ENCODE measurements at places on chromosomes 4 and X.

- no peak for DNase-seq
Measured at GRCh38 chrX:114365065-114365834, 218.6 kb upstream of the HTR2C start.

- no peak for DNase-seq
Measured at GRCh38 chrX:35289952-35290351, 347.4 kb downstream of the FAM47B start.

GRCh38 chr4:808860-809570 lies 16.9 kb downstream of the CPLX1 start:
- DNase-seq, result no peak

GRCh38 chr4:173913496-173913895 lies 370.0 kb downstream of the FBXO8 start:
- no peak for DNase-seq

- no peak for DNase-seq
Measured at GRCh38 chr4:125728568-125728967, 413.8 kb downstream of the FAT4 start.

- no peak for DNase-seq
Measured at GRCh38 chrX:103254171-103254824, 657 bp downstream of the TCEAL8 start.

DNA sequence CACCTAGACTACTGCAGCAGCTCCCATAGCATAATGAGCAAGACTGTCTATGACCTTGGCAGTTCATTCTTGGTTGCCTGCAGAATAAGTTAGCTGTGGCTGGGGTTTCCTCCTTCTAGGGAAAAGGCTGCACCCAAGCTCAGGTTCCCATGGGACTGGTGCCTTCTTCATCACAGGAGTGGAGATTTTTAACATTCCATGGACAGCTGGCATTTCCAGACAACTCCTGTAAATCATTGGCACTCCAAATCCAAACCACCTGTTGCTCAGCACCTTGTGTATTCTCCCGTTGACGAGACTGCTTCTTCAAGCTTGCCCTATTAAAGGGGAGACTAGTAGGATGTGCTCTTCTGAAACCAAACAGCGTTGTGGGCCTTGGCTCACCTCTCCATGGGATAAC lies 7.8 kb upstream of the NUP54 start:
- DNase-seq, result no peak

- DNase-seq, result no peak
Measured at GRCh38 chrX:101206471-101206870, 13.1 kb upstream of the DRP2 start.

- DNase-seq, result no peak
Measured at GRCh38 chr4:119585771-119586170, 42.8 kb downstream of the PDE5A start.

GRCh38 chr4:121776610-121777401 lies 11.8 kb upstream of the SMIM43 start:
- DNase-seq, result no peak

DNA sequence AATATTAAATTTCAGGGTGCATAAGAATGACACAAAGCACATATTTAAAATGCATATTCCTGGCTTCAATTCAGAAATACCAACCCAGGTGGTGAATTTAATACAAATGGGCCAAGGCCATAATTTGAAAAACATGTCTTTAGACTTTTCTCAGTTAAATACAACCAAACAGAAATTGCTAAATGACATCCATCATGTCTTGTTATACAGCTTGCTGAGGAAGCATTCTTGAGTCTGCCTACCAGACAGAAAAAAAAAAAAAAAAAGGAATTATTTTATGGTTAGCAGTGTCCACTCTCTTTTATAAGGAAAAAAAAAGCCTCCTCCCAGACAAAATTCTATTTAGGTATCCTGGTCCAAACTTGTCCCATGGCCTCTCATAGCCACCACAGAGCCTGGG lies 119.1 kb downstream of the PAPSS1 start:
- DNase-seq, result no peak

DNA sequence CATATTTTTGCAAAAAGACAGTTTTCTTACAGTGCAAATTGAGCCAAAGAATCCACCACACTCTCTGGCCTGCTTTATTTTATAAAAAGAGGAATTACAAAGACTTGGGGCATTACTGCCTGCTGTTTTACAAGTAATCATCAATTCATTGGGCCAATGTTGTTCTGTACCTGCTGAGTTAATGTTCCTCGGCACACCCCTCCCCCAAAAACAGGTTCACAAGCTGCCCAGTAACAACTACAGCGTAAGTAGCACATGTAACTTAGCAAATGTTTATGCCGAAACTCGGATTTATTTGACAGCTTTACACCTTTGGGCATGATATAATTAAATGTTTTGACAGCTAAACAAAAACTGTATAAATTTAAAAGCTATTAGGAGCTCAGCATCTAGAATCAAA lies 214.6 kb upstream of the MAB21L2 start:
- no peak for DNase-seq

DNA sequence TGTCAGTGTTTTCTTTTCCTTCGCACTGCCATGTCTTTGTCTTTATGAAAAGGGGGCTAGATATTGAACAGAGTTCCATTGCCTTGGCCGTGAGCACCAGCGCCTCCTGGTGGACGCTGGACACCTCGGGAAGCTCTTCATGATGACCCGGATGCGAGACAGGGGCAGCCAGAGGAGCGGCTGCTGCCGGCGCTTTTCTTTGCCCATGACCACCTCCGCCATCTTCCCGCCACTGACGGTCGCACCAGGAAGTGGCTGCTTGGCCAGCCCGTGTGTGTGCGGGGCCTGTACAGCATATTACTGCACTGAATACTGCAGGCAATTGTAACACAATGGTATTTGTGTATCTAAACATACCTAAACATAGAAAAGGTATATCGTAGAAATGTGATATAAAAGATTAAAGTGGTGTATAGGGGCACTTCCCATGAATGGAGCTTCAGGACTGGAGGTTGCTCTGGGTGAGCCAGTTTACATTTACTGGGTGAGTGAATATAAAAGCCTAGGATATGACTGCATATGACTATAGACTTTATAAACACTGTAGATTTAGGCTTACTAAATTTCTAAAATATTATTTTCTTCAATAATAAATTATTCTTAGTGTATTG lies 15.8 kb upstream of the GRIA2 start:
- DNase-seq, result peak; percentile 5

- DNase-seq, result peak; percentile 0
Measured at GRCh38 chrX:16797358-16797757, 11.1 kb downstream of the TXLNG start.

GRCh38 chr4:110071466-110071865 lies 126.9 kb downstream of the ELOVL6 start:
- DNase-seq, result no peak

DNA sequence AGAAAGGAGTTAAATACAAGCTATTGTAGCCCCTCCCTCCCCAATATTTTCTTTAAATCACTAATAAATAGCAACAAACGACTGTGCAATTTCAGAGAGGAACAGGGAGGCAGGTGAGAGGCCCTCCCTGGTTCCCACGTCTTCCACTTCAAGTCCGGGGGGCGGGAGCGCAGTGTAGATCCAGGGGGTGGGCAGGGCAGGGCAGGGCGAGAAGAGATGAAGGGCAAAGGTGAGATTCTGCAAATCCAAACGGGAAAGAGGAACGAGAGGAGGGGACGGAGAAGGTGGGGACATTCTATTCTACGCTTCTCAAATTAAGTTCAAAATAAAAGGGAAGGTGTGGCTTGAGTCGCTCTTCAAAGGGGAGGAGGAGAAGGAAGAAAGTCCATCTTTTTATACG lies 6.8 kb downstream of the NKX6-1 start:
- DNase-seq, result no peak

GRCh38 chrX:153693216-153694086 lies 5.7 kb downstream of the SLC6A8 start:
- no peak for DNase-seq

GRCh38 chrX:374596-374995 lies 12.1 kb downstream of the PPP2R3B start:
- DNase-seq, result no peak

- DNase-seq, result no peak
Measured at GRCh38 chr4:31370866-31371465, 650.8 kb downstream of the PCDH7 start.

DNA sequence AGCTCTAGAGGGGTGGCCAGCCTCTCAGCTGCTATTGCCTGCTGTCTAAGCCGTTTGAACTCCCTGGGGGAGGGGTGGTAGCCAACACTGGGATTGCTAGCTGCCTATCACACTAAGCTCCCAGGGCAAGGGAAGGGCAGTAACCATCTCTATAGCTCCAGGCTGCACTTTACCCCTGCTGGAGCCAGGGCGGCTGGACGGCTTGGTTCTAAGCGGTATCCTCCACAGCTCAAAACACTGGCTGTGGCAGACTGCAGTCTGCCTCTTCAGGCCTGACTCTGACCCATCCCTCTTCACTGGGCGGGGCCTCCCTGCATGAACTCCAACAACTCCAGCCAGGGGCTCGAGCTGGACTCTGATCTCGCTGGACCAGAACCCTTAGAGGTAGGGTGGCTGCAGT lies 55.3 kb upstream of the GNRHR start:
- DNase-seq, result no peak

GRCh38 chr4:10320130-10320529 lies 137.1 kb downstream of the ZNF518B start:
- DNase-seq, result no peak

DNA sequence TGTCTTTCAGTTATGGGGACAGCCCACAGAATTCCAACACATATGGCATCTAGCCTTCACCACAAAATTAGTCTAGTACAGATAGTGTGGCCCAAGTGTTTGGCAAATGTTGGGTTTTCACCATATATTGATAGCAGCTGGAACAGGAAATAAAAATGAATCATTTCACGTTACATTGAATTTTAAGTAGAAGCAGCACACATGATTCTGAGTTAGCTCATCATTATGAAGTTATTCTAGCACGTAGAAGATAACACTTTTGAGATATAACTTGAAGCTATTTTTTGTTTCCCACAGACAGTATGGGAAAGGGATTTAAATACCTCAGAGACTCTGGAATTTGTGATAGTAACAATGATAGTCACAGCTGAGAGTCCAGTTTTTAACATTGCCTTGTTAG lies 118.7 kb downstream of the FAT4 start:
- no peak for DNase-seq

- DNase-seq, result no peak
Measured at GRCh38 chrX:72169008-72169728, 12.4 kb upstream of the PIN4 start.

GRCh38 chr4:22552812-22553211 lies 36.9 kb upstream of the ADGRA3 start:
- no peak for DNase-seq

DNA sequence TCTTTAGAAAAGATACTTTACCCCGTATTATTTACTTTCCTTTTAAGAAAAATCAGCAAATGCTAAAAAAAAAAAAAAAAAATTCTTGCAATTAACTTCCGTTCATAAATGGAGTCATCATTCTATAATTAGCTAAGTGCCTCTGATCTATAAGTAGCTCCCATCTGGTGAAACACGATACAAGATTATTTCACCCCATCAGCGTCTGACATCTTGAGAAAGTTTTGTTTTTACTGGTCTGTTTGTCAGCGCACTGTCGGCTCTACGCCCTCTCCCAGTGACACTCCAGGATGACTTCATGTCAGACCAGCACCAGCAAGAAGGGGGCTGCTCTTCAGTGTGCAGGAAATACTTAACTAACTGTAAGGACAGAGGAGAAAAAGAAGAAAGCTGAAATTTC lies 108.3 kb downstream of the AFAP1 start:
- no peak for DNase-seq

DNA sequence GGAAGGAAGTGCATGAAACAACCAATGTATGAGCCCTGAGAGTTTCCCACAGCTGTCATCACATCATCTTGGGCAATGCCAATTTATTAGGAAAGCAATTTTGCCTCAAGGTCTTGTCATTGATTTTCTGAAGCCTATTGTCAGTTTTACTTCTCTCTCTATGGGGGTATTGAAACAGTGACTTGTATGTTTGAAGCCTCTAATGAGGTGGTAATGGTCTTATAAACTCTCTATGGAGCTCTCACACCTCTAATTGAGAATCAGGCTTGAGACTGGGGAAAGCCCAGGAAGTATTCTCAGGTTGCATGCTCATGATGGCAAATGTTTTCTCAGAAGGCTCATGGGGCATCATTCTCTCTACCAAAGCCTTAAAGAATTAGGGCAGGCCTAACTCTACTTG lies 308.2 kb upstream of the EMCN start:
- DNase-seq, result no peak

DNA sequence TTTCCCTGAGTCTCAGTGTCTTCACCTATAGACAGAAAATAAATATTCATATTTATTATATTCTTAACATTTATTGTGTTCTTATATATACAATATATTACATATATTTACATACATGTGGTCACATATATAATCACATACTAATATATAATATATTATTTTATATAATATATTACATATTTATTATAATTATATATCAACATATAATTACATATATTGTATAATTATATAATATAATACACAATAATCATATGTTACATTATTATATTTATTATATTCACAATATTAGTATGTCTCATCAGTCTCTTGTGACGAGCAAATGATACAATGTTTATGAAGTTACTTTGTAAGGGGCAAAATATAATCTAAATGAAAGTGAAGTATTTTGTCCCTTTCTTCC lies 87.7 kb downstream of the KDR start:
- no peak for DNase-seq

DNA sequence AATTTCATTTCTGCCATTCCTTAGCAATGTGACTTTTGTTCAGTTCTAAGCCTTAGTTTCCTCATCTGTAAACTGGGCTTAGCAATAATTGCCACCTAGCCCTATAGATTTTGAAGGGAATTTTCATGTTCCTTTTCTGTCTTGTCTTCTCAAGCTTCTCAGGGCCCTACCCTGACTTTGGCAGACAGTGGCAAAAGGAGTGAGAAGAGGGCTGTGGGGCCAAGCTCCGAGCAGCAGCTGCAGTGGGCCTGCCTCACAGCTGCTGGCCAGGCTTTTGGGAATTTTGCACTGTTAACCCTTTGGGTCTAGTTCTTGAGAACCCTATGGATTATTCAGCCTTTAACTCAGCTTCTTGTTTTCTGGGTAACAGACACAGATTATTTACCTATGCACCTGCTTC lies 67.6 kb upstream of the IGSF1 start:
- DNase-seq, result no peak

DNA sequence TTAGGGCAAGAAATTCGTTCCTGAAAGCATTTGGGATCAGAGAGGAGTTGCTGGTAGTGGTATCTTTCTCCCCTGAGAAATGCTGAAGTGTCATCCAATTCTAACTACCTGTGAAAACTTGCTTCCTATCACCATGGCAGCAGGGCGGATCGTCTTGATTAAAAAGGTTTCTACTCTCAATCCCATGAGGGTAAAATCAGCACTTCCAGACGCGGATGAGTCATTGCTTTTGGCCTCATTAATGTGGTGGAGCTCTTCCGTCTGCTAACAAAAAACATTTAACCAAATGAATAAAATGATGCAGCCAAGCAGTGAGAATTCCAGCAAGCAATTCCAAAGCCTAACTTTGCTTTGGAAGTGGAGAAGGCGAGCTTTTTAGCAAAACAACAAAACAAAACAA lies 325.6 kb downstream of the CAMK2D start:
- no peak for DNase-seq

DNA sequence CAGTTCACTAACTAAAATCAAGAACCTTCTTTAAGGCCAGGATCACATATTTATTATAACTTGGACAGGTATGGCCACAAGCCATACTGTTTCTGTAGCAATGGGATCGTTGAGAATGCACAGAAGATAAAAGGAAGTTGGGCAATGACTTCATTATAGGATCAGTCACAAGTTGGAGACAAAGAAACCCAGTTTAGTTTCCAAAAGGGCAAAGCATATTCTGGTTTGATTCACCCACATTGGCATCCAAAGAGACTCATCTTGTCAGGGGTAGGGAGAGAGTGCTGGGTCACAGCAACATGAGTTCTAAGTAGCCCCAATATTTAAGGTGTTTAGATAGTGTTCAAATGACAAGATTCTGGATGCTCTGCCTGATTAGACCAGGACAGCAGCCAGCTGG lies 317.1 kb upstream of the GALNT7 start:
- DNase-seq, result no peak

GRCh38 chr4:34676400-34676799 lies 1567.9 kb downstream of the ARAP2 start:
- no peak for DNase-seq

Data from bone marrow (tissue), 2 donors.